ENCODE measurements at places on chromosomes 11 and 22.

DNA sequence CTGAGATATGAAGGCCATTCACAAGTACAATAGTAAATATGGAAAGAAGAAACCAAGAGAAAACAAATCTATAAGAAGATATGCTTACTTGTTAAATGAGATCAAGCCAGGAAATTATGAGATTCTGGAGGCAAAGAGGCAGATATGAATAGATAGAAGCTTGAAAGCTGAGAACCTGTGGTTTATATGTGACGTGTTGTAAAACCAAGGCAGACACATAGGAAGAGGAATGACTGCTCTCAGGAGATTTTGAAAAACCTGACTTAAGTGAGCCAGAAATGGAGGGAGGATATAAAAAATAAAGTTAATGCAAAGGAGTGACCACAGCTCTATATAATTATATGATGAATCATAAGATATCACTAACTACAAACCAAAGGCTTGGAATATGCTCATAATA lies 1160.5 kb upstream of the CNTN5 start:
- DNase-seq, result no peak

DNA sequence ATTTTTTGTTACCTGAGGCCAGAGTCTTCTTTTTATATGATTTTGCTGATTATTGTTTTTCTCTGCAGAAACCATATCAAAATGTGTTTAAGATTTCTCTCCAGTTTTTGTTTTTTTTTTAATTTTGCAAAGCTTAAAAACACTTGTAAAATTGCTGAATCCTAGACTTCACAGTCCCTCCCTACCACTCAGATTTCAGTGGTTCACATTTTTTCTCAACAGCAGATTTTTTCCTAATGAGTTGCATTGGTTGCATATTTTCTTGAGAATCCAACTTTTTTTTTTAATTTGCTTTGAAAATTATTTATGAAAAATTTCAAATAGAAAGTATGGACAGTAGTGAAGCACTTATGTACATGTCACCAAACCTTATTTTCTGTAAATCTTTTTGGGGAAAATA lies 5.8 kb downstream of the ARL14EP start:
- no peak for DNase-seq

- no peak for DNase-seq
Measured at GRCh38 chr11:43997022-43997660, 50.6 kb upstream of the ACCSL start.

DNA sequence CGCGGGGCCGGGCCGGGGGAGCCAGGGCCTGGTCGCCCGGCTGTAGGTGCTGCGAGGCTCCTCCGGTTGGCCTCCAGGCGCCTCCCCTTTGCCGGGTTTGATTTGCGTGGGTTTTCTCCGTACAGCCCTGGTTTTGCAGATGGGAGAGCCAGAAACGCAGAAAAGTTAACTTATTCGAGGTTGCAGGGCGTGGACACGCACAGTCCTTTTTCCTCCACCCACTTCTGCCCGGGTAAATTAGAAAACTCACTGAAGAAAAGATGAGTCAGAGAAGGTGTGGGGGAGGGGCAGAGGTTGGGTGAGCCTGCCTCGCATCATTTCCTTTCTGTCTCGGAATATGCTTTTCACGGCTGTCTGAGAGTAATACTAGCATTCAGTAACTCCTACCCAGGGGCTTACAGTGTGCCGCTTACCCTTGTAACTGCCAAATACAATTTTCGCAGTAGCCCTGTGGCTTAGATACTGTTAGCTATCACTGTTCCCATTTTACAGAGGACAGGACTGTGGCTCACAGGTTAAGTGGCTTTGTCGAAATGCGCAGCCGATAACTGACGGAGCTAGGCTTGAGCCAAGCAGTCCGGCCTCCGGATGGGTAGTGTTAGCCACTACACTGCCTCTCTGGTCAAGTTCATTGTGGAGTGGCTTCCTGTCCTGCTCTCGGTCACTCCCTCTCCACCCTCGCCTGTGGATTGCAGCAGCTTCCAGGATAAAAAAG lies 812 bp downstream of the FADD start:
- peak; percentile 91 for DNase-seq

DNA sequence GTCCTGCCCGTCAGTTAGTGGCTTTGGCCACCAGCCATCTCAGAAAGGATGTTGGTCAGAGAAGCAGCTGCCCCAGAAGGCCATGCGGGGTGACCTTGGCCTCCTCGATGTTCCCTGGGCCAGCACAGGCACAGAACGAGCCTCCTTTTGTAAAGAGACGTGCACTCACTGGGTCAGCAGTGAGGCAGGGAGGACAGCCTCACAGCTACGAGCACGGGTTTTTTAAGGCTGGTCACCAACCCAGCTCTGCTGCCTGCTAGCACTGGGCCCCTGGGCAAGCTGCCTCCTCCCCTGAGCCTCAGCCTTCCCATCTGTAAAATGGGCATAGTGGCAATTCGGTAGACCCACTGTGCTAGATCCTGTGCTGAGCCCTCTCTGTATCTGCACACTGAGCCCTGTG lies 10.8 kb downstream of the IGLL1 start:
- DNase-seq, result no peak

- DNase-seq, result peak; percentile 35
Measured at GRCh38 chr11:834371-835316, 1.9 kb downstream of the CD151 start.

- DNase-seq, result peak; percentile 43
Measured at GRCh38 chr11:61947486-61948210, 2.5 kb upstream of the BEST1 start.

GRCh38 chr11:12281571-12282478 lies 95.5 kb upstream of the PARVA start:
- DNase-seq, result peak; percentile 61

DNA sequence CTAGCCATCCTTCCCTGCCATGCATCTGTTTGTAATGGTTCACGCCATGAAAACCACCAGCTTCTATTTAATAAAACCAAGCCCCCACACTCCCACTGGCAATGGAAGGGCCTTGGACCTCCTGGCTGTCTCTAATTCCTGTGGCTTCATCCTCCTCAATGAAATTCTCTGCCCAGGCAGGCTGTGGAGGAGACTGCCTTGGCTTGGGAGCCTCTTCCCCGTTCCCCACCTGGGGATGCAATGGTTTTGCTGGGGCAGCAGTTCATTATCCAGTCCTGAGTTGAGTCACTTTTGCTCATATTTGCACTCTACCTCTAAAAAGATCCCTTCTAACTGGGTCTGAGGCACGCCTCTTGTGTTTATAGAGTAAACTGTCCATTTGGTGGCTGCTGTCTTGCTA lies 515.8 kb downstream of the NTM start:
- no peak for DNase-seq

GRCh38 chr22:21632931-21633330 lies 371 bp downstream of the CCDC116 start:
- no peak for DNase-seq

DNA sequence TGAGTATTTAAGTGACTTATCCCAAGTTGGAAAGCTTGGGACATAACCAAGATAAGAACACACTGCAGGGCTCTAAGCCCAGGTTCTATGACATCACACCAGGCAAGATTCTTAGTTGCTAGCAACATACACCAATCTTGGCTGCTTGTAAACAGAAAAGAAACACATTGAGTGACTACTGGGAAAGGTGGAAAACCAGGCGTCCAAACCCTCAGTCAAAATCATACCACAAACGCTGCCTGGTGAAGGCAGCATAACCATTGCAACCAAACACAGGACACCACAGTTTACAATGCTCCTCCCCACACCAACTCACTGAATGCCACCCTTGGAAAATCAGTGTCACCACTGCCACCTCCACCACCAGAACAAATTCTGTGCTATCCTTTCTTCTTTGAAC lies 379.9 kb downstream of the TTC28 start:
- no peak for DNase-seq

GRCh38 chr11:96109331-96110030 lies 185.6 kb upstream of the MTMR2 start:
- DNase-seq, result no peak

DNA sequence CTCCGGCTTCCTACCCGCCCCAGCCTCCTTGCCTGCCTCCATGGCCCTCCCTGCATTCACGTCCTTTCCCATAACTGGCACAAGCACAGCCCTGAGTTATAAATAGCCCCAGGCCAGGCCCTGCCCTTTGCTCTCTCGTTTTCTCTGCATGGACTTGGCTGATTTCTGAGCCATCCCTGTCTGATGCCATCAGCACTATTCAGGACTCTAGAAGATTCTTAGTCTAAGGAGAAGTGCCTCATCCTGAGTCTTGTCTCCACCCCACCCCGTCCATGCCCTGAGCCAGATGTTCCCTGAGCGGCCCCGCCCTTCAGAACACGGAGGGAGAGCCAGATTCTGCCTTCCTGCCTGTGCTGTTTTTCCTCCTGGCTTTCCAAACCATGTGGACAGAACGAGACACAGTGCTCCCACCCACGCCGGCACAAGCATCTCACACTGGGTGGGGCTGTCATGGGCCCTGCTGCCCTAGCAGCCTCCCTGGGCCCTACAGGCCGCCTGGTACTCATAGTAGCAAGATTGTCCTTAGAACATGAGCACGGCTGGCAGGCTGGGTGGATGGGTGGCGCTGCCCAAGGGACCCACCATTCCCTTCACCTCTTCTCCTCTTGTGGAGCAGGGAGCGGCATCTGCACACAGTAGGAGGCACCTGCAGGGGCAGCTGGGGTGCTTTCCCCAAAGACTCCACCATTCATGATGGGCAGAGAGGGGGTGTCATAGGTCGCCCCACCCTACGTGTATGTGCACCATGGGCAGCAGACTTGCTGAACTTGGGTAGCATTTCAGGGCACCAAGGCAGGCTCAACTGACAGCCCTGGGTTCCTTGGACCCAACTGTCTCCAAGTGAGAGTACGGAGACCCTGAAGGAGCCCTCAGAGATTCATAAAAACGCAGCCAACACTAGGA lies 76.9 kb downstream of the BCR start:
- no peak for DNase-seq

DNA sequence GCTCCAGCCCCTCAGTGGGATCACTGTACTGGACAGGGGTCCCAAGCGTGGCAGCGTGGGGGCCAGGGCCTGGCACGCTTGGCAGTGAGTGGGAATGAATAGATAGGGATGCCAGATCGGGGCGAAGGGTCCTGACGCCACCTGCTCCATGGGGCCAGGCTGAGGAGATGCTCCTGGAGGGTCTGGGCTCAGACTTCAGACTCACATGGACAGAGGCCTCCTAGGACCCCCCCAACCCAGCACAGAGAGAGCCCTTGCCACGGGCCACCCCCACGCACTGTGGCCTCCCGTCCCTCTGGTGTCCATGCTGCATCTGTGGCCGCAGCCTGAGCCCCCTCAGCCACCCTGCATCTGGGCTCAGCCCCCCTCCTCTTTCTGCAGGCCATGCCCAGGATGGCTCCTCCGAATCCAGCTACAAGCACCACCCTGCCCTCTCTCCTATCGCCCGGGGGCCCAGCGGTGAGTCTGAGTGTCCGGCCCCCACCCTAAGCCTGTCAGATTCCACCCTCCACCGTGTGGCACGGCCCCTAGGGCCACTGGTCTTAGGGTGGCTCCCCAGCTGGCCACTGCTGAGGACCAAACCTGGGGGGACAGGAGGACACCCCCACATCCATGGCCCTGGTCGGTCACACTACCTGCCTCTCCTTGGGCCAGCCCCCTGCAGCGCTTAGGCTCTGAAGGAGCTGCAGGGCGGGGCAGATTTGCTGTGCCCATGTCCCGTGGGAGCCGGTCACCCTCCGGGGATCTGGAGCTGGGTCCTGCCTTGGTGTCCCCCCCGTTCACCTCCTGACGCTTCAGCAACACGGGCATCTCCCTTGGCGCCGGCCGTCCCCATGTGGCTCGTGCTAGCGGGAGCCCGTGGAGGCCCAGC lies 2.7 kb downstream of the MUC5AC start:
- no peak for DNase-seq
